ENCODE measurements at places on chromosomes 3 and 15.

DNA sequence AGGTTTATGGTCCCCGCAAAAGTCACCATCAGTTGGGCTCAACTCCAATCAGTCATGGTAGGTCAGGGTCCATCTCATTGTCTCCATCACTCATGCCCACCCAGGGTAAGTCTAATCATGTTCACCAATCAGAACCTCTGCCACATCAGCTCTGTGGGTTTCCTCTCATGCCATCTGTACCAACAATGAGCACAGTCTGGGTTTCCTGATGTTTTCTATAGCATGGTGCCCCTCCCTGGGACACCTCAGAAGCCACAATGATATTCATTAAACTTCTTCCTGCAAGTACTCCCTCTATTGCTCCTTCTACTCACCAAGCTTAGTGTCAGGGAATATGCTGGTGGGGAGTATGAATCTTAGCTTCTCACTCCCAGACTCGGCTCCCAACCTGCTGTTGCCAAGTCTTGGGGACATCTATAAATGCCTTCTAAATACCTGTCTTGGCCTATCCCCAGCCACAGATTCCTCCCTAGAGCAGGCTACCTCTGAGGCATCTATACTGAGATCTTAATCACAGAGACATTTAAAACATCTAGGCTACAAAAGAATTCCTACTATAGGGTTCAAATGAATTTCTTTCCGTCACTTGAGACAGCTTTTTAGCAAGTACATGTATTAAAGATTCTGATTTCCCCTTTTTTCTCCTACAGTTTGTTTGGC is 5.0 kb upstream of the CCR2 start:
- no peak for DNase-seq

GRCh38 chr3:52218937-52219650 is 6.4 kb downstream of the TLR9 start:
- DNase-seq: no peak

DNA sequence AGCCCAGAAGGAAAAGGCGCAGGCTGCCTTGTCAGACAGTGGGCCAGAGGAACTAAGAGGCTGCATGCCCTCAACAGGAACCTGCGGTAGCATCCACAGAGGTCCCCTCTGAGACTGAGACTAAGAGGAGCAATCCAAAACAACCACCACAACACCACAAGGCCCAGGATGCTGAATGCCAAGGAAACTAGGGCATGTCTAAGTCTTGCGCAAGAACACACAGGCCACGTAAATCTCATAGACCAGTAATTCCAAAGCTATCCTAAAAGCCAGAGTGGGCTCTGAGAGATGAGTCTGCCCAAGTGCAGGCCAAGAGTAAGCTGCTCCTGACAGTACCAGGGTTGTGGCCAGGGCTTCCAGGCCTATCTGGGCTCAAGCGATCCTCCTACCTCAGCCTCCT is 12.9 kb downstream of the MON1A start:
- no peak for DNase-seq

DNA sequence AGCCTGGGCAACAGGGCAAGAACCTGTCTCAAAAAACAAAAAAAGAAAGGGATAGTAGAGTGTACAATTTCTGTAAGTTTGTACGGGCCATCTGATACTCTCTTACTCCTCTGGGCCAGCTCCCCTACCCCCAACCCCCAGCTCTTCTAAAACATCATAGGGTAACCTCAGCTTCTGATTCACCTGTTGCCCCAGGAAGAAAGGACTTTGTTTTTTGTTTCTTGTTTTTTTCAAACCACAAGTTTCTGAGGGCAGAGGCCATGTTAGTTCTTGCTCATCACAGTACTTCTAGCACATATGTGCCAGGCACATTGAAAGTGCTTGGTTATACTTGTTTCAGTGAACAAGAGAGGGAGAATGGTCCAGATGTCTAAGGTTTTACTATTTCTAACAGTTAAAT is 20.2 kb downstream of the ATOSA start:
- DNase-seq: no peak

DNA sequence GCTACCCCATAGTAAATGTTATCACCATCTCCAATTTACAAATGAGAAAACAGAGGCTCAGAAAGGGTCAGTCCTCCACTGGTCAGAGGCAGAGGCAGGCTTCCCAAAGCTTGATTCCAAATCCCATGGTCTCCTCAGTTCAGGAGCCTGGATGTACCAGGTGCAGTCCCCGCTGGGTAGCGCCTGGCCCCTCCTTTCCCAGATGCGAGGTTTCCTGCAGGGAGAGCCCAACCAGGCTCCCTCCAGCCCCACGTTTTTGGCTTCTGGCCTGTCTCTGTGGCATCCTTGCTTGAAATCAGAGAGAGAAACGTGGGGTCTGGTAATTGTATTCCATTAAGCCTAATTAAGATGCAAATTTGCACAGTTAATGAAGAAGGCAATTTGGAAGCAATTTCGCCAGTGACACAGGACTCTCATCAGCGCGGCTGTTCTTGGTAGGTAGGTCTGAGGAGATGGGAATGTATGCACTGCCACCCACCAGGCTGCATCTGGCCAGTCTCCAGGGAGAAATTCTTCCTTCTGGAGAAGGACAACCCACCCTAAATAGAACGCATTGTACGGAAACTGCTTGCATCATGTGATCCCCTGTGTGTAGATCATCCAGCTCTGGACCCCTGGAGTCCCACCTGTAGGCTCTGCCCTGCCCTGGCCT is 50.5 kb downstream of the HRH1 start:
- DNase-seq: no peak

GRCh38 chr3:32048487-32049182 is 57.8 kb upstream of the GPD1L start:
- DNase-seq: no peak

DNA sequence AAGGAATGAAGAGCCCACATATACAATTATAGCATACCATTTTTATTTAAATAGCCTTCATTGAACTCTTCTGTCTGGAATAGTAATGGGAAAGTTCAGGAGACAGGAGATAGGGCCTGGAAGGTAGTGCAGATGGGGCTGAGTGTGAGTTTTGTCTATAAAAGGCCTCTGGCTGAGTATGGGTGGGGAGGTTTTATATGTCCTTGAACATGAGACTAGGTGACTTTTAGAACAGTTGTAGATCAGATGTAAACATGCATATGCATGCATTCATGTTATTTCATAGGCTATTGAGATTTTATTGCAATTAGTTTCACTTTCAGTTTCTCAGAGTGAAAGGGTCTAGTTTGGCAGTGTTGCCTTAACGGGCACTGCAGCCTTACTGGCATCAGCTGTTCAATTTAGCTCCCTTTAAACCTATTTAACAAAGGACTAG is 27.1 kb downstream of the CGGBP1 start:
- peak; percentile 44 for DNase-seq

DNA sequence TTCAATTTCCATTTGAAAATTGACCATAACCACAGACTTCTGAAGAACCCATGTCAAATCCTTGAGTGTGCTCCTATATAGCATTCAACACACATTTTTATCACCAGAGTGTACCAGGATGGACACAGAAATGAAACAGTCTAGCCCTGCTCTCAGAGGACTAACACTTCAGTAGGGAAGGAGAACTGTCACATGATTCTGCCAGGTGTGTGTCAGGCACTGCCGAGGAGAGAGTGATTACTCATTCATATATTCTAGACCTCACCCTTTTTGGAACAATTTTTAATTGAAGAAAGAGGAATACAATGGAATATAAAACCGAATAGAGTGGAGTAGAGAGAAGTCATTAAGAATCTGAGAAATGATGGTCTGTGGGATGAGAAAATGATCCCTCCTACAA is 125.8 kb downstream of the ERC2 start:
- DNase-seq: no peak

DNA sequence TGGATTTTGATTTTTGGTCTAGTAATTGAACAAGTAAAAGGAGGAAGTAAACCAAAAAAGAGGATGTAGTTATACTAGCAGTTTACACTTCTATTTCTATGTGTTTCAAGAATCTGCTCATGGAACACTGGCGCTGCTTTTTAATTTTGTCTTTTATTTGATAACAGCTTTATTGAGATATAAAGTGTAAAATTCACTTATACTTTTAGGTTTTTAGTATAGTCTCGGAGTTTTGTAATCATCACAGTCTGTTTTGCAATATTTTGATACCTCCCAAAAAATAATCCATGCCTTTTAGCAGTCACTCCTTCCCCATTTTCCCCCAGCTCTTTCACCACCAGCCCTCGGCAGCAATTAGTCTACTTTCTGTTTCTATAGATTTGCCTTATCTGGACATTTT is 18.0 kb downstream of the UBE2E2 start:
- DNase-seq: no peak

DNA sequence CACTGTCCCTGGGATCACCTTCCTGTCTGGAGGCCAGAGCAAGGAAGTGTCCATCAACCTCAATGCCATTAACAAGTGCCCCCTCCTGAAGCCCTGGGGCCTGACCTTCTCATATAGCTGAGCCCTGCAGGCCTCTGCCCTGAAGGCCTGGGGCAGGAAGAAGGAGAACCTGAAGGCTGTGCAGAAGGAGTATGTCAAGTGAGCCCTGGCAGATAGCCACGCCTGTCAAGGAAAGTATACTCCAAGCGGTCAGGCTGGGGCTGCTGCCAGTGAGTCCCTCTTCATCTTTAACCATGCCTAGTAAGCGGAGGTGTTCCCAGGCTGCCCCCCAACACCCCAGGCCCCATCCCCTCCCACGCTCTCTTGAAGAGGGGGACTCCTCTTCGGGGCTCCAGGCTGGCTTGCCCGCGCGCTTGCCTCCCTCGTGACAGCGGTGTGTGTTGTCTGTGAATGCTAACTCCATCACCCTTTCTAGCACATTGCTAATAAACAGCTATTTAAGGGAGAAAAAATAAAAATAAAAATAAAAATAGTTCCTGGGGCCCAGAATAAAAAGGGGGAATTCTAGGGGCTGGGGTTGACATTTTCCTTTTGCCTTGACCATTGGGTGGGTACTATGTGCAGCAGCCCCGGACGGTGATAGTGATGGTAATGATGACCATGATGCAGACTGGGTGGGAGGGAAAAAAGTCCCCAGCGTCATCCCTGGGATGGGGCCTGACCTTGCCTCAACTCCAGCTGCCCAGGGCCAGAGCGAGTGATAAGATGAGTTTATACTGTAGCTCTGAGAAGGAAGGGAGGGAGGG is 3.3 kb upstream of the ALAS1 start:
- no peak for DNase-seq

GRCh38 chr3:112090887-112091586 is 4.8 kb downstream of the C3orf52 start:
- no peak for DNase-seq

DNA sequence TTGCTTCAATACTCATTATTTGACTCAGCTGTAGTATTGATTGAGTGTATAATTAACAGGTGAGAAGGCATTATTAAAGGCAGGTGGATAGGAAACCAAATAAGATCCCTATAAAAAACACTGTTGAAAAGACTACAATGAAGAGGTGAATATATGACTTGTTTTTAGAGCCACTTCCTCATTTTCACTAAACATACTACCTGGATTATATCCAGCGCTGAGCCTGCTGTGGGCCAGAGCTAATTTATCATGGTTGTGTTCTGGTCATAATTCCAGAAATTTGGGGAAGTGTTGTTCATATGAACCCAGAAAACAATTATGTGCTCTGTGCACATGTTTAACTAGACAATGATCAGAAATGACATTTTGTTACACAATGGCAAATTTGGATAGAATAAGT is 235.3 kb upstream of the MME start:
- no peak for DNase-seq

DNA sequence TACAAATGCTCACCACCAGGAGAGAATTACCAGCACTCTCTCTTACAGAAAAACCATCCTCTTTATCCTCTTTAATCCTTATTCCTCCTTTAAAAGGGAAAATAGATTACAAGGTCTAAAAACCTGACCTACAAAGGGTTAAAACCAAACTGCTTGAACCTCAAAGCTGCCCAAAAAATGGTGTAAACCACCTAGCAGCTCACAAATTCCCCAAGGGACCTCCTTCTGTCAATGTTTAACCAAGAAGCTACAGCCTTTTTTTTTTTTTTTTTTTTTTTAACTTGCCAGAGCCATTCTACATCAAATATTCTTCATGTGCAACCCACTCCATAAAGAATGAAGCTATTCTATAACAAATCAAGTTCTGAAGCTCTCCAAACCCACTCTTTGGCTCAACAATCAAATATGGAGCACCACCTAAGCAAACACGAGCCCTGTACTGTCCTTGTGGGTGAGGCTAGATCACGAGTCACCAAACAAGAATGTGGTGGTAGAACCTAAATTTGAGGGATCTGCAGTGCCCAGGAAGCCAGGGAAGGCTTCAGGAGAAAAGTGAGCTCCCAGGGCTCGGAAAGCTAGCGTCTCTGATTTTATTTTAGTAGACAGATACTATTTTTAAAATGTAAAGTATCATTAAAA is 20.1 kb downstream of the OSBPL10 start:
- peak; percentile 59 for DNase-seq

DNA sequence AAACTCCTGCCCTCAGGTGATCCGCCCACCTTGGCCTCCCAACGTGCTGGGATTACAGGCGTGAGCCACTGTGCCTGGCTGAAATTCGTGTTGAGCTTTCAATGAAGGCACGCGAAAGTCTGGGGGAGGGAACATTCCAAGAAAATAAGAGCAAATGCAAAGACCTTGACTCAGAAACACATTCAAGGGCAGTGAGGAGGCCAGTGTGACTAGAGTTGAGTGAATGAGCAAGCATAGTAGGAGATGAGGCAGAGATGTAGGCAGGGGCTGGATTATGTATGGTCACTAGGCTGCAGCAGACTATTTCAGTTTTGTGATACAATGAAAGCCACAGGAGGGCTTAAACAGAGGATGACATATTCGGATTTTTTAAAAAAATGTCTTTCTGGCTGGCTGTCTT is 67.0 kb downstream of the SCN11A start:
- no peak for DNase-seq

DNA sequence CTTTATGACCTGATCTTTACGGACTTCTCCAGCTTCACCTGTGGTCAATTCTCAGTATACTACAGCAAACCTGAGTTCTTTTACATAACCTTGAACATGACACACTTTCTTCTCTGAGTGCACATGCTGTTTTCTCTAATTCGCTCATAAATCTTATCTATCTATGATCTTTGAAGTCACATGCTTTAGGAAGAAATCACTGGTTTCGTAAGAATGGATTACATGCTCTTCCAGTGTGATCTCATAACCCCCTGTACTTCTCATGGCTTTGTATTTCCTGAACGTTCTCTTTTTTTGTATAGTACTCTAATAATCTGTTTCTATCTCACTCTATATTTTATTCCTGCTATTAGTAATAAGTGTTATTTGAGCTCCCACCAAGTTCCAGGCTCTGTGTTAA is 1165.2 kb downstream of the TBL1XR1 start:
- DNase-seq: no peak

- no peak for DNase-seq
Measured at GRCh38 chr15:65418596-65418995, 4.2 kb downstream of the IGDCC4 start.

- no peak for DNase-seq
Measured at GRCh38 chr3:173891272-173892100, 493.9 kb downstream of the NLGN1 start.

DNA sequence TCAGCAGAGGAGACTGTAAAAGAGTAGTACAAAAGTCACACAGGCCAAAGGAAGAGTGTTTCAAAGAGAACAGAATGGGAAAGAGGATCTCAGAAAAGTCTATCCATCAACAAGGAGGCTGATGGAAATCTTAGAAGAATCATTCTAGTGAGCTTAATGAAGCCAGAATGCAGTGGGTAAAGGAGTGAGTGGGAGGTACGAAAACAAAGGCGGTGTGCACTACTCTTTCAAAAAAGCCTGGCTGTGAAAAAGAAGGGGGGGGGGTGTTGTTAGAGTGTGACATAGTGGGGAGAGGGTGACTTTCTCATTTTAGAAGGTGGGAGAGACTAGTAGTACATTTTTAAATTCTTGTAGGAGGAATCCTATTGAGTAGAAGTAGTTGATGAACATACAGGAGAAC is 11.7 kb downstream of the PAQR9 start:
- no peak for DNase-seq
